ENCODE measurements at places on chromosomes 11 and 22.

GRCh38 chr22:43197271-43197941 is 10.5 kb upstream of the TTLL12 start:
- no peak for DNase-seq

DNA sequence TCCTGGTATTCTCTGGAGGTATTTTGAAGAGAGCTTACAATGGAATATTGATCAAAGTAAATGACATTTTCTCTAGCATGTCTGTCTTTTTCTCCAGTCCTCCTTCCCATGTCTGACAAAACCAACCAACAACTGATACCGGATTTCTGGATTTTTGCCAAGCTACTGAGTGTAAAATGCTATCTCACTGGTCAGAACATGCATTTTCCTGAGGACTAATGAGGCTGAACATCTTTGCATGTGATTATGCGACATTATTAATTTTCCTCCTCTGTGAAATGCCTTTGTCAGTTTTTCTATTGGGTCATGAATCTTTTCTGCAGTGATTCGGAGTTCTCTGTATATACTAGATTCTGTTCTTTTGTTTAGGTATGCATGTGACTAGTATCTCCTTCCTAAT is 51.4 kb downstream of the CDON start:
- no peak for DNase-seq

- DNase-seq: no peak
These were observed 17.4 kb downstream of the SMCO4 start for GRCh38 chr11:93525601-93526345.

DNA sequence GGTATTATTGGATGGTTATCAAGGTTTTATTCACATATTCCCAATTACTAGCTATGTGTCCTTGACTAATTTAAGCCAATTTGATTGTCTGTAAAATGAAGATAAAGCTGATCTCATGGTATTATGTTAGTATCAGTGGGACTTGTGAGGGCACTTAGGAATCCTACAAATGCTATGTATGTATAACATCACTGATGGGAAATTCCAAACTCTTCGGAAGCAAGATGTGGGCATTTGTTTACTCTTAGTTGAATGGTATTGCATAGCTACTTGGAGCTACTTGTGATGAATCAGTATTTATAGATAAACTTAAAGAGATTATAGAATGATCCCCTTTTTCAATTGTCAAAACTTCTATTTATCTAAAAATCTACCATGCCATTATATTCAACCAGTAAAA is 239.9 kb downstream of the CNTN5 start:
- DNase-seq: no peak

DNA sequence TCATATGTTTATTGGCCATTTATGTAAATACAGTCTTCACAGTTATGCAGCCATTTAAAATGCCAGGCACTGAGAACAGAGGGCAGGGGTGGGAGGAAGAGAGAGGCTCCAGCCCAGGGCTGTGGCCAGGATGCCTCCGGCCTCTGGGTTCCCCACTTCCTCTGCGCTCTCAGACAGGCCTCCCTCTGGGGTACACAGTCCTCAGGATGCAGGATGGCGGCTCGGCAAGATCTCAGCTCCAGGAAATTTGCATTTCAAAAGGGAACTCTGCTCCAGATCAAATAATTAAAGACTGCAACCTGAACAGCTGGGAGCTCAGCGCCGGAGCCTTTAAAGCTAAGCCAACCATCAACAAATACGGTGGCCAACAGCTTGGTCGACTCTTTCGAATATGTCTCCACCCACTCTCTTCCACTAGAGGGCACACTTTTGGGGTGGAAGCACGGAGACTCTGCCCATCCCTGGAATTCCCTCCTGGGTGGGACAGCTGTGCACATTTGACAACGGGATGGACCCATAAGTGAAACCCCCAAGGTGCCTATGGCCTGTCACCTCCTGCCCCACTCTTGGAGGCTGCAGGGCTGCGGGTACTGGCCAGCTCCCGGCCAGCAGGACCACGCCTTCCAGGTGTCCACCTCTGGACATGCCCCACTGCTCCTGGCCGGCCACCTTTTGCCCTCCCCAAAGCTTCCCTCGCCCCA is 1044.7 kb downstream of the BRD1 start:
- no peak for DNase-seq

- DNase-seq: no peak
These were observed 221.8 kb downstream of the ADAMTS15 start for GRCh38 chr11:130670200-130670599.

DNA sequence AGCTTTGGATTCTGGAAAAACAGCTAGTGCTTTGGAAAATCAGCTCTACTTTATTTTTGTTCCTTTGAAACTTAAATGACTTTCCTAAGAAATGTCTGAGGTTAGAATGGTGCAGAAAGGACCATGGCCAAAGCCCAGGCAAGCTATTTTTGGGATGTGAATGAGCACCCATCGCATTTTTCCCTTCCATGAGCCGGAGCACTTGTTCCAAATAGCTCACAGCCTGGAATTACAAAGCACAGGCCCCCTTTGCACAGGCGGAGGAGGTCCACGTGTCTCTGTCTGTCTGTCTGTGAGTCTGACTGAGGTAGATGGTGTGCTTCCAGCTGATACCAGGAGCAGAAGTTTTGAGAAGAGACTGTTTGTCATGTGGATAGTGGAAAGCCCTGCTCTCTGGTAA is 50.7 kb downstream of the MICAL2 start:
- no peak for DNase-seq

GRCh38 chr11:62665599-62666258 is 617 bp downstream of the CSKMT start:
- DNase-seq: peak; percentile 56

- no peak for DNase-seq
These were observed 14.8 kb downstream of the LRRC55 start for GRCh38 chr11:57196596-57196995.

GRCh38 chr22:27594020-27594419 is 207.5 kb downstream of the MN1 start:
- DNase-seq: no peak

- DNase-seq: no peak
These were observed 175.2 kb downstream of the WNT11 start for GRCh38 chr11:76030968-76031590.

- peak; percentile 12 for DNase-seq
These were observed 132.1 kb upstream of the PAX6 start for GRCh38 chr11:31943056-31943780.

GRCh38 chr11:26992031-26992541 is 1.8 kb upstream of the FIBIN start:
- no peak for DNase-seq

DNA sequence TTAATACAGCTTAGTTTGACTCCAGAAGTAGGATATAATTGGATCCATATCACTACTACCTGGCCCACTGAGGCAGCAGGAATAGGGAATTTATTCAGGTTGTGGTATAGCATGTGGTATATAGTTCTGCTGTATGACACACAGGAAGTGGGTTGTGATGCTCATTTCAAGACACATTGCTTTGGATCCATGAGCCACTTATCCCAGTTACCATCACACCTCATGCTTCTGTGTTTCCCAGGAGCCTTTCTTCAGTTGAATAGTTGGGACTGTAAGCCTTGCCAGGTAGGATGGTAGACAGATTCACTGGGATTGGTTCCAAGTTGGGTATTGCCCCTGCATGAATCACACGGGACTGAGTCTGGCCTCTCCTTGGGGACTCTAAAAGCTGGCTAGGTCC is 9.9 kb upstream of the SLC37A2 start:
- no peak for DNase-seq

DNA sequence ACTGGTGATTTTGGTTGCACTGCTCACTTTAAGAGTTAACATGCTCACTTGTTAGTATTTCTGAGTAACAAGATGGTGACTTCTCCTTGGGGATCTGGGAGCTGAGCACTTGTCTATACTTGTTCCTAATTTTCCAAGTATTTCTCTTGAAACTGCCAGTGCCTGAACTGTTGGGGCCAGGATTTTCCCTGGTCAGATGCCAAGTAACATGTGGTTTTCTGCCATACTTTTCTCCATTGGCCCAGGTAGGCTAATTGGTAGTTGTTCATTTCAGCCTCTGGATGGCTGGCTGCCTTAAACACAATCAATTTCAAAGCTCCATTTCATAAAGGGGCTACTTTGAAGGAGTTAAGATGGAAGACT is 35.0 kb downstream of the RNF141 start:
- DNase-seq: no peak

GRCh38 chr22:35961480-35962295 is 66.9 kb downstream of the RBFOX2 start:
- DNase-seq: no peak

- DNase-seq: no peak
These were observed 22.1 kb upstream of the PSMA1 start for GRCh38 chr11:14542324-14542723.

- no peak for DNase-seq
These were observed 170.6 kb downstream of the SHANK2 start for GRCh38 chr11:71081704-71082230.

GRCh38 chr22:35582861-35583670 is 34.1 kb downstream of the MB start:
- peak; percentile 52 for DNase-seq

GRCh38 chr11:110481523-110481922 is 51.8 kb downstream of the FDX1 start:
- DNase-seq: no peak

DNA sequence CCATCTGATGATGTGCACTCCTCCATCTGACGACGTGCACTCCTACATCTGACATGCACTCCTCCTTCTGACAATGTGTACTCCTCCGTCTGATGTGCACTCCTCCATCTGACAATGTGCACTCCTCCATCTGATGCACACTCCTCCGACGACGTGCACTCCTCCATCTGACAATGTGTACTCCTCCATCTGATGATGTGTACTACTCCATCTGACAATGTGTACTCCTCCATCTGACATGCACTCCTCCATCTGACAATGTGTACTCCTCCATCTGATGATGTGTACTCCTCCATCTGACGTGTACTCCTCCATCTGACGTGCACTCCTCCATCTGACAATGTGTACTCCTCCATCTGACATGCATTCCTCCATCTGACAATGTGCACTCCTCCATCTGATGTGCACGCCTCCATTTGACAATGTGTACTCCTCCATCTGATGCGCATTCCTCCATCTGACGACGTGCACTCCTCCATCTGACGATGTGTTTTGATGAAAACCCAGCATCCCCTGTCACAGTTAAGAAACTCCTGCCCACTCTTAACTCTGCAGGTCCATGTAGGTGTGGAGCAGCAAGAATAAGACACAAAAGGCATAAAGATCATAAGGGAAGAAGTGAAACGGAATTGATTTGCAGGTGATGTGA is 9.7 kb upstream of the IL17REL start:
- DNase-seq: no peak

DNA sequence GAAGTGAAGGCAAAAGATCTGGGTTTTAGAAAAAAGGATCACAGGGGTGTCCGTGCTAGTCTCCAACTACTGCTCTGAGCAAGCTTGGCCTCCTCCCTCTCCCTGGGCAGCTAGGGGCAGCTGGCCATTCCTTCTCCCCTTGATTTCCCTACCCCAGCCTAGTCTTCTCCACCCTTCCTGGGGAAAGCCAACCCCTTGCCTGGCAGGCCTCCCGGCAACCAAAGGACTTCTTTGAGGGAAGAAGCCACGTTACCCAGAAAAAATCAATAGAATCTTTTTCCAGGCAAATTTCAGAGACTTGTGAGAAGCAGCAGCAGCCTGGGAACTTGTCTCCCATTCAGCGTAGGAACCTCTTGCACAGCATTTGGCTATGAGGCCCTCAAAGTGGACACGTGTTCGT is 91.5 kb downstream of the MIAT start:
- no peak for DNase-seq

DNA sequence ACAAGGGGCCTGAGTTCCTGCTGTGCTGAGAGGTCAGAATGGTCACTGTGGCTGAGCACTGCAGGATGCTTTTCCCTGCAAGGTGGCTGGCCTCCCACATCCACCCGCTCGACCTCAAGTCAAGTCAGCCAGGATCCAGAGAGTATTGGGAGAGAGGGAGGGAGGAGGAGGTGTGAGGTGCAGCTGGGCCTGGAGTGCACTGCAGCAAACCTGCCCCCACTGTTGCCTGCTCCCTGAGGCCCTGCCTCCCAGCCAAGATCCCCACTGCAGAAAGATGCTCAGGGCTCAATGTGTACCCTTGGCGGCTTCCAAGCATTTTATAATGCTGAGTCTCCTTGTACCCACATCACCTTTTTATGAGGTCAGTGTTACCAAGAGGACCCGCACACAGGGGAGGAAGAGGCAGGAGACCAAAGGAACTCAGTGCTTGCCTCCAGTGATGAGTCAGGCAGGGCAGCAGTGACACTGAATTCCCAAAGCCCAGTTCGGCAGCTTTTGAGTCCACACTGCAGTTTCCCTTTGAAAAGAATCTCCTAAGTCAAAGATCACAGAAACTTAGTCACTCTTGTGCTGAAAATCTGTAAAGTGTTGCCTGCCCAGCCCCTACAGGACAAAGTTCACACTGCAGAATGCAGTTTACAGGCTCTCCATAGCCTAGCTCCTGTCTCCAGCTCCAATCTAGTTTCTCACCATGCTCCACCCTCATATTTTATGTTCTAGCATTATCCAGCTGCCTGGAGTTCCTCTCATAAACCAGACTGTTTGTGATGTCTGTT is 3.1 kb downstream of the ENDOD1 start:
- DNase-seq: peak; percentile 43

GRCh38 chr11:17778956-17779860 is 44.6 kb downstream of the KCNC1 start:
- no peak for DNase-seq

DNA sequence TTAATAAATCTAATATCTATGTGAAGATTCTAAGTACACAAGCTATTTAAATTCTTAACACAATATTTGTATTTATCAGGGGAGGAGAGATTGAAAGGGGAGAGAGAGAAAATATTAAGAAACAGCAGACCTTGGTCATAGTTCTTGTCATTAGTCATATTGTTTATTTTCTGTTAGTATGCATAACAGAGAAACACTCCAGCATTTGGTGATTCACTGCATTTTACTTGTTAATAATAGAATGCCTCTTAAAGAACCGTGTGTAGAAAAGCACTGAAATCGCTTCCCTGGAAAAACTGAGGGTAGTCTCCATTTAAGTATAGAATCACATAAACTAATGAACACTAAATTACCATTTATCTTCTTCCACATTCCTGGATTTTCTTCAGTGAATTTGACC is 122.7 kb upstream of the TRPC6 start:
- DNase-seq: no peak

DNA sequence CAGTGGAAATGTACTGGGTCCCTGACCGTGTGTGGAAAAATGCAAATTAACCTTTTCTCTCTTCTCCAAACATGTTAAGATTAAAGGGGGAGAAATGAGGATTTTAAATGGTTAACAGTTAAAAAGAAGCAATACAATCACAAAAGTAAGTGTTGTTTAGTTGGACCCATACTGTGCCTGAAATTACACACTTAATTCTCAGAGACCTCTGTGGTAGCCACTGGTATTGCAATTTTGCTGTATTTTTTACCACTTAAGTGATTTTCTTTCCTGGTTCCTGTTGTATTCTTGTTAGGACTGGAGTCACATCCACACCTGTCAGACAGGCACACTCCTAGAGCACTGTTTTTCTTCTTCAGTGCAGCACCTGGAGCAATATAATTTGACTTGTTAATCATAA is 179.6 kb upstream of the PDGFD start:
- DNase-seq: no peak

GRCh38 chr11:97739932-97740800 is 1280.6 kb upstream of the CNTN5 start:
- DNase-seq: no peak

- DNase-seq: no peak
These were observed 4.1 kb downstream of the LRRC56 start for GRCh38 chr11:541433-541885.

- DNase-seq: no peak
These were observed 26.1 kb downstream of the B3GAT1 start for GRCh38 chr11:134385774-134386565.

- no peak for DNase-seq
These were observed 55.6 kb downstream of the OR4C45 start for GRCh38 chr11:50088231-50088630.
